Central memory CD4-positive, alpha-beta T cell (primary cell): ENCODE measurements at places on chromosomes 3 and 15.

GRCh38 chr15:26177816-26178215 lies 314.7 kb upstream of the ATP10A start:
- DNase-seq, result no peak

- no peak for DNase-seq
Measured at GRCh38 chr15:85831415-85832113, 36.8 kb upstream of the KLHL25 start.

DNA sequence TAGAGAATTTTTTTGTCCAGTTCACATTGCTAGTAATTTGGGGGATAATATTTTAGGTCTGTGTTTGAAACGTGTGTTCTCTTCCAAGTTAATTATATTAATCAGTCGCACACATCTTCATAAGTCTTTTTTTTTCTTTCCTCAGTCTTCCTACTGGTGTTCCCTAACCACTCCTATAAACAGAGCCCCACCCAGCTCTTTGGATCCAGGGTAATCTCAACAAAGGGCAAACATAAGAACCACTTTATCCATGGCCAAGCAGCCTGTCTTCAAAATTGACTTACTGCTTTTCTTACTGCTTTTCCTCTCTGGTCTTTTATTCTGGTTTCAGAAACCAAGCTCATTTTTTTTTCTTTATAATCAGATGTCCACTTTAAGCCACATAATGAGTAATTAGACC lies 266.8 kb upstream of the NECTIN3 start:
- DNase-seq, result no peak

GRCh38 chr3:55661141-55661540 lies 174.0 kb upstream of the WNT5A start:
- DNase-seq, result no peak

DNA sequence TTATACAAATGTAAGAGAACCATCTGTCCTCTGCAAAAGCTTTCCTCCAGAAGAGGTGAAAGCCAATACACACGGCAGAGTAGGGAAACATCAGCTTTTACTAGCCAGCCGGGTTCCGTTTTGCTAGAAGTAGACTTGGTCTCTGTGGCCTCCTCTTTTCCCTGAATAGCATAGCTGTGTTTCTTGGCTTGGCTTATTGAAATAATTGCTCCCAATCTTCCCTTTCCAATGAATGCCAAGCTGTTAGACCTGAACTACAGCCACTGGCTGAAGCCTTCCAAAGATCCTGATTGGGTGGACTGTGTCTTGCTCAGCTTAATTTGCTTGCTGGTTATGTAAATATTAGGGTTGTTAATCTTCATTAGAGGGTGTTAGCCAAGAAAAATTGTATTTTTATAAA lies 157.8 kb upstream of the ROPN1 start:
- DNase-seq, result no peak

GRCh38 chr3:10253731-10254130 lies 5.5 kb downstream of the TATDN2 start:
- no peak for DNase-seq

GRCh38 chr15:68371851-68372250 lies 60.1 kb downstream of the ITGA11 start:
- no peak for DNase-seq

DNA sequence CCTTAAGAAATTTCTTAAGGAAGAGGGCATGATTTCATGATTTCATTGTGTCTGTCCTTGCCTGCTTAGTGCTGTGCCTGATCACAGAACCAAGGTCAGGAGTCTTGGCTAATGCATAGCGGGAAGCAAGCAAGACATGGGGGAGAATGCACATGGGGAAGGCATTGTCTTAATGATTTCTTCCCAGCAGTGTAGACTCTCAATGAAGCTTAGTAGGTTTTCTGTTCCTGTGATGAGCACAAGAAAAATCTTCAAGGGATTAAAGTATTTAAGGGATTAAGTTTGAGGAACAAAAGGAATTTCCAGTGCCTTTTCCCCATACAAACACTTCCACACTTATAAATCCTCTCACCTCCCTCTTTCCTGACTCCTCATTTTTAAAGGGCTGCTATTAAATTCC lies 46.9 kb upstream of the SEMA6D start:
- DNase-seq, result no peak

GRCh38 chr15:97893967-97894366 lies 66.5 kb upstream of the ARRDC4 start:
- DNase-seq, result no peak

- no peak for DNase-seq
Measured at GRCh38 chr15:50049871-50050270, 69.2 kb downstream of the ATP8B4 start.

- no peak for DNase-seq
Measured at GRCh38 chr15:77506311-77507142, 85.8 kb downstream of the HMG20A start.

GRCh38 chr3:169146179-169146665 lies 517.3 kb downstream of the MECOM start:
- no peak for DNase-seq

GRCh38 chr3:134666466-134666865 lies 15.6 kb upstream of the KY start:
- DNase-seq, result no peak
